K562 (cell line): ENCODE measurements at places on chromosomes 4 and X. TPM values are rescaled to one million over a fixed set of nuclear protein-coding genes. Genes with fewer than 3 reads are reported as not detected.

- H3K4me3 ChIP-seq = no peak overlapping the region
- H3K36me3 ChIP-seq = no peaks in the 10 kb centered on the region
- DNase-seq = peak; percentile 6
- H3K27ac ChIP-seq = peak overlapping the region; percentile 30; the same call in 1 of the 3 replicates
- H3K4me1 ChIP-seq = peaks cover 4% of the 10 kb centered on the region; the same call in 1 of the 3 replicates
Measured at GRCh38 chrX:139113708-139114107, 402.2 kb upstream of the FGF13 start.

- H3K4me3 ChIP-seq = no peak overlapping the region
- no peaks in the 10 kb centered on the region for H3K36me3 ChIP-seq
- no peaks in the 10 kb centered on the region for H3K4me1 ChIP-seq
- no peak overlapping the region for H3K27ac ChIP-seq
- no peak for DNase-seq
- no peaks in the 10 kb centered on the region for H3K27me3 ChIP-seq
Measured at GRCh38 chr4:172995161-172995560, 173.4 kb upstream of the GALNT7 start.

DNA sequence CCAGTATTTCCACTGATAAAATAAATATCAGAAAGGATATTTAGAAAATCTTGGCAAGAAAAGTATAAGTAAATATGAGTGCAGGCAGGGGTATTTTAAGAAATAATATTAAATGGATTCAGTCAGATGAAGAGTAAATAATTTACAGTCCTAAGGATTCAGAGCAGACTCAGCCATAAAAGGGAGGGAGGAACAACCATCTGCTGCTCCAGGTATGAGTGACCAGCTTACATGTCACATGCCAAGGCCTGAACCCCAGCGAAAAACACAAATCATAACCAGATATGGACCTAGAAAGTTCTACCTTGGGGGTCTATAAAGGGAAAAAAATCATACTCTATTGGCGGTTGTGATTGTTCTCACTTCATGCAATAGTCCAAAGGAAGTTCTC is 166.8 kb downstream of the COL4A6 start:
- H3K27me3 ChIP-seq = no peaks in the 10 kb centered on the region
- H3K27ac ChIP-seq = no peak overlapping the region
- no peak overlapping the region for H3K4me3 ChIP-seq
- H3K36me3 ChIP-seq = no peaks in the 10 kb centered on the region
- no peak for DNase-seq
- no peaks in the 10 kb centered on the region for H3K4me1 ChIP-seq

The NAA11 gene
- total RNA-seq = 23.1 and 24.4 TPM in 2 replicates

DNA sequence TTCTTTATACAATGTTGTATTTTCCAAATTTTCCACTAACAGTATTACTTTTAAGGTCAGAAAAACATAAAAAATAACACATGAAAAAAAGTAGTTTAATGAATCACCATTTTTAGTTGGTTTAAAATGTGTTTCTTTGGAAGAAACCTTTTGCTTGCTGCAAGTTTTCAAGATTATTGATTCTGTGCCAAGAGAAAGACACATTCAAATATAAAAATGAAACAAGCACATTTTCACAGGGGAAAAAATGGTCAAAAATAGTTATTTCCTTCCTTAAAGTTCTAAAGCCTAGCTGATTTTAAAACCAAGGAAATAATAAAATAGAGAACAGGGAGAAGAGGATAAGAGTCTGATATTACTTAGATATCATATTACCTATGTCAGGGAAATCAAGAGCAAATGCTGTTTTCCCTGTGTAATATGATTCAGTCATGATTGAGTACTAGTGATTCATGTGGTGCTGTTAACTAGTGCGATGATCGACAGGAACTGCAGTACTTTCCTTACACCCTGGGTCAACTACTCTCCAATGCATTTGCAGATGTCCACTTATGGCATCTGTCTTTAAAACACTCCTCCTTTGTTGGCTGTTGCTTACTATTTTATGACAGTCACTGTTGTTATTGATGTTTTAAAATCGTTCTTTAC is 103.8 kb downstream of the CAMK2D start:
- H3K36me3 ChIP-seq = no peaks in the 10 kb centered on the region
- H3K4me1 ChIP-seq = no peaks in the 10 kb centered on the region
- no peaks in the 10 kb centered on the region for H3K27me3 ChIP-seq
- DNase-seq = no peak
- no peak overlapping the region for H3K4me3 ChIP-seq

The KIAA0232 gene
- total RNA-seq = 14.7 TPM in 2 replicates

GRCh38 chrX:103791826-103792485 is 15.3 kb downstream of the PLP1 start:
- H3K36me3 ChIP-seq = no peaks in the 10 kb centered on the region
- no peak overlapping the region for H3K4me3 ChIP-seq
- DNase-seq = no peak
- no peak overlapping the region for H3K27ac ChIP-seq

DNA sequence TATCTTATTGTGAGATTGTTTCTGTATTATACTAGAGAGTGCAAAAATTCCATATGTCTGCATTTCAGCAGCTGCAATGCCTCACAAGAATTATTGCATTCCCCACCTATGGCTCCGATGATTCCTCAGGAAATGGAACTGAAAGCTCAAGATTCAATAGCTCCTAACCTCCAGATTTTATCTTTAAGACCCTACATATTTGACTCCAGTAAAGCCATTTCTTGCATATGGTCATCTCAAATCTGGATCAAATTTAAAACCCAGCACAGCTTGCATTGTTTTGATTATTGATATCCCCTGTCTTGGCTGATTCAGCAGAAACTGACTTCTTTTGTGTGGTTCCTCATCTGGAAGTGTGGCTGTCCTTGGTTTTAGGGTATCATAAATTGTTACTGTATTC is 142.6 kb downstream of the CORIN start:
- no peak for DNase-seq
- no peak overlapping the region for H3K27ac ChIP-seq
- no peaks in the 10 kb centered on the region for H3K27me3 ChIP-seq
- H3K4me3 ChIP-seq = no peak overlapping the region

- no peaks in the 10 kb centered on the region for H3K4me1 ChIP-seq
- no peak overlapping the region for H3K4me3 ChIP-seq
Measured at GRCh38 chrX:153317306-153317705, 4.3 kb downstream of the PNMA6F start.

DNA sequence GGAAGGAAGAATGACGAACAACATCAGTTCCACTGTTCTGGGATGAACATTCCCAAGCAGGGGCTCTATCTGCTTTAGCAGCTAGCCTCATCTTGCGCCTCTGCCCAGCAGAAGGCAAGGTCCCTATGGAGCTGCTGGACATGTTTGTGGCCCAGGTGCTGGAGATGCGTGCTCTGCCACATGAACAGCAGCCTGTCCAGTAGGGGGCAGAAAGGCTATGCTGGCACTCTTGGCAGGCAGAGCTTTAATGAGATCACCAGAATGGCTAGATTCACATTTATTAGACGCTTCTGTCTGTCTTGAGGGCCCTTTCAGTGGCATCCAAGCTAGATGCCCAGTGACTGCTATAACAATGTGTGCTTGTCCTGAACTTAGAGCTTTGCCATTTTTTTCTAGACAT is 1826.0 kb downstream of the STIM2 start:
- H3K36me3 ChIP-seq = no peaks in the 10 kb centered on the region
- no peak overlapping the region for H3K27ac ChIP-seq
- no peaks in the 10 kb centered on the region for H3K27me3 ChIP-seq
- H3K4me3 ChIP-seq = no peak overlapping the region
- peak; percentile 10 for DNase-seq
